ENCODE measurements at places on chromosomes 4 and X.

- no peak for DNase-seq
These were observed 96.2 kb downstream of the RBM46 start for GRCh38 chr4:154877110-154877760.

GRCh38 chr4:100261346-100261745 lies 71.1 kb upstream of the DDIT4L start:
- no peak for DNase-seq

GRCh38 chr4:125316791-125317524 lies 2.2 kb downstream of the FAT4 start:
- no peak for DNase-seq

GRCh38 chrX:130728208-130728607 lies 174.8 kb downstream of the ENOX2 start:
- no peak for DNase-seq

DNA sequence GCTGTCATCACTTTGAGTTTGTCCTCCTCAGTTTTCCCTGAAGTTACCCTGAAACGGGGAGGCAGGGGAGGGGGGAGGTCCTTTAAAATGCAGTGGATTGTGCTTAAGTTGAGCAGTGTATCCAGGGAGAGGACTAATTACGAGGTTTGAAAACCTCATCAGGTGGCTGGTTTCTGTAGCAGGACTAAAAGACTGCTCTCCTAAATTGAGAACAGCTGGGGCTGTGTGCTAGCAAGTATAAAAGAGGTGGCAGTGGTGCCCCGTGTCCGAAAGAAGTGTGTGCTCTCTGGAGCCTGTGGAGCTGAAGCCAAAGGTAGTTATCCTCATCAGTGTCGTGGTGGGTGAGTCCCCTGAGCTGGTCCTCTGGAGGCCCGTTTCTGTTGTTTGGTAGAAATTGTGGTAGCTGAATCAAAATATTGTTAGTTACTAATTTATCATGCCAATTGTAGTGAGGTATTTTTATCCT lies 37.2 kb upstream of the CYP2U1 start:
- no peak for DNase-seq

DNA sequence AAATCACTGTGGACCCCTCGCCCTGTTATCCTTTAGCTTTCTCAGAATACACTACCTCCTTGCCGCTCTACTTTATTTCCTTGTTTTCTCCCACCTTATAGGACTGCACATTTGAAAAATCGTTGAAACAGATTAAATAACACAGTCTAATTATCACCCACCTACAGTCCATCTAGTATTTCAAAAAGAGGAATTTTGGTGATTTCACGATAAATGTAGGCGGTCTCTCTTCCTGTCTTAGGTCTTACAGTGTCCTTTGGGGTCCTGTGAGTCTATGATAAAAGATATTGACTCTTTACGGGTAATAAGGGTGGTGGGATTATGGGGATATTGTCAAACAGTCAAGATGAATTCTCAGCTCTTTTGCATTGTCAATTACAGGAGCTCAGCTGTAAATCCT lies 2.4 kb upstream of the TBL1X start:
- no peak for DNase-seq

- DNase-seq: no peak
These were observed 75.8 kb downstream of the FAT1 start for GRCh38 chr4:186647821-186648220.

GRCh38 chr4:126182336-126182735 lies 867.6 kb downstream of the FAT4 start:
- DNase-seq: no peak

DNA sequence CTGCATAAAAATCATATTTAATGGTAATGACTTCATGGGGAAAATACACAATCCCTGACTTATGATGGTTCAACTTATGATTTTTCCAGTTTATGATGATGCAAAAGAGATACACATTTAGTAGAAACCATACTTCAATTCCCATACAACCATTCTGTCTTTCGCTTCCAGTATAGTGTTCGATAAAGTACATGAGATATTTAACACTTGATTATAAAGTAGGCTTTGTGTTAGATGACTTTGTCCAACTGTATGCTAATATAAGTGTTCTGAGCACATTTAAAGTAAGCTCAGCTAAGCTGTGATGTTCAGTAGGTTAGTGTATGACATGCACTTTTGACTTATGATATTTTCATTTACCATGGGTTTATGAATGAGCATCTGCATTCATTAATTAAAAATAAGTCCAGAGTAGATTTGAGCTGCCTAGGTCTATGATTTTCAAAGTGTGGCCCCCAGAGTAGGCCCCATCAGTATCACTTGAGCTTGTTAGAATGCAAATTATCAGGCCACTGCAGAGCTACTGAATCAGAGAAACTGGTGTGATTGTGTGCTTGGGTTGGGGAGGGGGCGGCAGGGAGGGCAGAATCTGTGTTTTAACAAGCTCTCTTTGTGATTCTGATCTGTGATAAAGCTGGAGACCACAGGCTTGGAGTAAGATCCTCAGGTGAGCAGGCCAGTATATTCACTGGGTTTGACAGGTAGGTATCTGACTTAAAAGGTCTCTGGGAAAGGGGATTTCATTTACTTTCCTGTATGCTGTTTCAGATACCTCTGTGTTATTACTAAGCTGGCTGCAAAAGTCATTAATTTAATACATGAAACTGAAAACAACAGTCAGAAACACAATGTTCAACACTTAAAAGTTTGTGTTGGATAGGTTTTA lies 8.4 kb downstream of the ATP10D start:
- DNase-seq: no peak

GRCh38 chr4:5827108-5828004 lies 65.5 kb downstream of the CRMP1 start:
- no peak for DNase-seq

GRCh38 chr4:185068837-185069236 lies 50.5 kb downstream of the HELT start:
- DNase-seq: no peak

GRCh38 chr4:85905761-85906160 lies 430.8 kb downstream of the ARHGAP24 start:
- DNase-seq: no peak

- DNase-seq: no peak
These were observed 29.8 kb downstream of the IQCM start for GRCh38 chr4:149785696-149786431.

GRCh38 chr4:61666244-61666643 lies 466.1 kb downstream of the ADGRL3 start:
- no peak for DNase-seq

DNA sequence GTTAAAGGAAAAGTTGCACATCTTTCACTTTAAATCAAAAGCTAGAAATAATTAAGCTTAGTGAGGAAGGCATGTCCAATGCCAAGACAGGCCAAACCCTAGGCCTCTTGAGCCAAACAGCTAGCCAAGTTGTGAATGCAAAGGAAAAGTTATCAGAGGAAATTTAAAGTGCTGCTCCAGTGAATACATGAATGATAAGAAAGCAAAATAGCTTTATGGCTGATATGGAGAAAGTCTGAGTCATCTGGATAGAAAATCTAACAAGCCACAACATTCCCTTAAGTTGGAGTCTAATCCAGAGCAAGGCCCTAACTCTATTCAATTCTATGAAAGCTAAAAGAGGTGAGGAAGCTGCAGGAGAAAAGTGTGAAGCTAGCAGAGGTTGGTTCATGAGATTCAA lies 23.8 kb downstream of the NPFFR2 start:
- no peak for DNase-seq

- peak; percentile 63 for DNase-seq
These were observed 50.8 kb downstream of the PRPS1 start for GRCh38 chrX:107678957-107679740.

GRCh38 chr4:86816501-86817273 lies 32.5 kb downstream of the SLC10A6 start:
- DNase-seq: no peak

DNA sequence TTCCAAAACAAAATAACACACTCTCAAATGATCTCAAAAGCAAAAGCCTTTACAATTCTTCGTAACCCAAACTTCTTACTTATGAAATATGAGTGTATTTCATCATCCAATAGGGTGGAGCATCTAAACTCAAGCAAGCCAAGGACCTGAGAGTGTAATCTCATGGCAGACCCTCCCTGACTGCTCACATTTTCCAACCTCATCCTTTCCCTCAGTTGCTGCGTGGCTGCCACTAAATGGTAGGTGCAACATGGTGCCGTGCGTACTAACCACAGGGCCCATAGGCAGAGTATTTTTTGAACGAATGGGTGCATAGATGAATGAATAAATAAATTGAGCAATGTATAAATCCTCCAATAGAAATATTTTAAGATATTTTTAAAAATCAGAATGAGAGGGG lies 45.4 kb downstream of the TTC29 start:
- no peak for DNase-seq

- no peak for DNase-seq
These were observed 114.6 kb downstream of the UBE2K start for GRCh38 chr4:39812500-39812899.

DNA sequence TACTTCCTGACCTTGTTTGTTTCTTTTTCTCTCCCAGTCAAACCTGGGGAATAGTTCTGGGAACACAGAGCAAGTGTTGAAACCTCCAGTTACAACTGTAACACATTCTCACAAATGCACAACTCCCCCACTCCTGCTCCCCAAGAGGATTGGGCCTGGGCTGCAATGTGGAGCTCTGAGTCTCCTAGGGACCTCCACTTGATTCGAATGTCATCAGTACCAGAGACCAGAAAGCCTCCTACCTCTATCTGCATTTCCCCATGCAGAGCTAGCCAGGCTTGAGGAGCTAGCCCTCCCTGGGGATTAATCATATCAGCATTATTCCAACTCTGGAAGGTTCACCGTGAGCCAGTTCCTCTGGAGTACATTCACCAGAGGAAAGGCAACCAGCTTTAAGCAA lies 41.7 kb upstream of the CITED1 start:
- no peak for DNase-seq

GRCh38 chr4:187903106-187903505 lies 92.5 kb upstream of the ZFP42 start:
- no peak for DNase-seq

DNA sequence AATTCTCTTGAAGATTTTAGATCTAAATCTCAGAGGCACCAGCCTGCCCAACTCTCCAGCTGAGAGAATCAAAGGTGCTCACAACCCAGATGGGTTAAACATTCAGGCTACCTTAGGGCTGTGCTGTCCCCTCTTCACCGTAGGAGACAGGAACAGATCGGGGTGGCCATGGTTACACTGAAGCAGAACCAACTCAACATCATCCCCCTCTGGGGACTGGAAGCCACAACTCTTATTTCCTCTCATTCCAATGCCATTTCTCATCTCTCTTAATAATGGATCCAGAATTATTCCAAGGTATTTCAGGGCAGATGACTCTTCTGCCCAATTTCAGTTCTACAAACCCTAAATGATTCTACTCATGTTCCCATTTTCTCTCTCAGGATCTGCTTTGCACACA lies 109.7 kb downstream of the NKX6-1 start:
- no peak for DNase-seq

DNA sequence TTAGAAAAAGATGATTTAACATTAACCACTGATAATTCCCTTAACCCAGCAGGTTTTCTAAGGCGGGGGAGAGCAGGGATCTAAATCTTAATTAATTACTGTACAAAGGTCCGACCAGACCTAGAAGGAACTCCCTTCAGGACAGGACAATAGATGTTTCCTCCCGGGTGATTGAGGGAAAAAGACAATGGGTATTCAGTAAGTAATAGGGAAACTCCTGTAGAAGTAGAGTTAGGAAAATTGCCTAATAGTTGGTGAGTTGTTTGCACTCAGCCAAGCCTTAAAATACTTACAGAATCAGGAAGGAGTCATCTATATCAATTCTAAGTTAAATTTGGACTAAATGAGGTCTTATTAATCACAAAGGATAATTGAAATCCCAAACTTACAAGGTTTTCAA lies 5.8 kb upstream of the SRD5A3 start:
- DNase-seq: no peak

DNA sequence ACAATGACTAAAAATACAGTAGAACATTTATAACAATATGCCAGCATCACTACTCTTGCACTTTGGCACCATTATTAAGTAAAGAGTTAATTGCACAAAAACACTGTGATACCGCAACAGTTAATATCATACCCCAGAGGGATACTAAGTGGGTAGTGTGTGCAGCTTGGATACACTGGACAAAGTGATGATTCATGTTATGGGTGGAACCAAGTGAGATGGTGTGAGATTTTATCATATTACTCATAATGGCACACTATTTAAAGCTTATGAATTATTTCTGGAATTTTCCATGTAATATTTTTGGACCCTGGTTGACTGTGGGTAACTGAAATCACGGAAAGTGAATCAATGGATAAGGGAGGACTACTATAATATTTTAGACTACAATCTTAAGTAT lies 265.3 kb downstream of the PCDH18 start:
- DNase-seq: no peak

DNA sequence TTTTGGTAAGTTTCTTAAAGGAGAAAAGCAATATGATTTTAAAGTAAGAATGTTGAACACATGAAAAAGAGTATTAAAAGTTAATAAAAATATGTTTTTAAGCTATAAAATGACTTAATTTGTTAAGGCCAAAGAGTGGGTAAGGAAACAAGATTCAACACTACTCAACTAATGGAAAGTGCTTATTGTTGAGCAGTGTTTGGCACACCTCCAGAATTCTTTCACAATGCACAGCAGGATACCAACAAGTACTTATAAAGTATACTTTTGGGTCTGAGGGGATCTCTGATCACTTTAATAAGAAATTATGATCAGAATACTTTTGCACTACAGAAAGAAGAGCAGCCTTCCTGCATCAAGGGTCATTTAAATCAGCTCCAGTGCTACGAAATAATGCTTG lies 5.9 kb downstream of the LAMP2 start:
- DNase-seq: no peak

- no peak for DNase-seq
These were observed 70.5 kb upstream of the HGFAC start for GRCh38 chr4:3371033-3372001.

DNA sequence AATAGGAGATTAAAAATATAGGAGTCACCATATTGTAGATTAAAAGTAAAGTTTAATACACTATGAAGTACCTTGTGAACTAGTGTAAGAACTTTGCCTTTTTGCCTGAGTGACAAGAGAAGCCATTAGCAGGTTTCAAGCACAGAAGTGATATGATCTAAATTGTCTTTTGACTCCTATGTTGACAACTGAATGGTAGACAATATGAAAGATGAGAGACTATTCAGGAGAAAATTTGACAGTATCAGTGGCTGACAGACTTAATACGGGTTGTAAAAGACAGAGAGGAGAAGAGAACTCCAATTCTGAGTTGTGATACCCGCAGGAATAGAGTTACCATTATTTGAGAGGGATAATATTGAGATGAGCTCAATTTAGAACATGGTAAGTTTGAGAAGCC lies 1259.8 kb downstream of the PCDH7 start:
- DNase-seq: no peak

DNA sequence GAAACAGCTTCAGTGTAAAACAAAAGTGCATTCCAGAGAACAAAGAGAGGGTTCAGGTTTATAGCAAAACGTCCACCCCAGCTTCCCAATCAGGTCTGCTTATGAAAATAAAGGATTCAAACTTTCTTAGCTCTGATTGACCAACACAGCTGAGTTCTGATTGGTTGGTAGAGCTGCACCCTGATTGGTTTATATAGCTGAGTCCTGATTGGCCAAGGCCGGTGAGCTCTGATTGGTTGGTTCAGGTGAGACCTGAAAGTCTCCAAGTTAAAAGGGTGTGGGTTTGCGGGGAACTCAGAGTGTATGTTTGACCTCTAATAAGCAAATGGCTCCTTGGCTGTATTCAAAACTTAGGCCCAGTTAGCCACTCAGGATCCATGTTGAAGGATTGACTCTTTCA lies 20.9 kb downstream of the CLRN2 start:
- no peak for DNase-seq

- DNase-seq: peak; percentile 64
These were observed at the start of gene SLC38A5 for GRCh38 chrX:48470110-48470832. Gene SLC38A5 (minus strand): TSS chrX:48470260. CDS start chrX:48467924, 2,336 bp downstream.
